Frontal cortex (tissue), 4 donors: ENCODE measurements at places on chromosomes 1 and 21. TPM values are rescaled to one million over a fixed set of nuclear protein-coding genes. Genes with fewer than 3 reads are reported as not detected.

Gene SHE
- total RNA-seq, result 2.0 TPM

Gene ATP1A4
- total RNA-seq, result not detected

Gene FMO5
- 0.41 TPM for total RNA-seq

Gene STPG1
- total RNA-seq, result 2.9 TPM

Gene CA6
- total RNA-seq, result not detected
